Epithelial cell of proximal tubule (primary cell): ENCODE measurements at places on chromosomes 5 and 9. TPM values are rescaled to one million over a fixed set of nuclear protein-coding genes. Genes with fewer than 3 reads are reported as not detected.

DNA sequence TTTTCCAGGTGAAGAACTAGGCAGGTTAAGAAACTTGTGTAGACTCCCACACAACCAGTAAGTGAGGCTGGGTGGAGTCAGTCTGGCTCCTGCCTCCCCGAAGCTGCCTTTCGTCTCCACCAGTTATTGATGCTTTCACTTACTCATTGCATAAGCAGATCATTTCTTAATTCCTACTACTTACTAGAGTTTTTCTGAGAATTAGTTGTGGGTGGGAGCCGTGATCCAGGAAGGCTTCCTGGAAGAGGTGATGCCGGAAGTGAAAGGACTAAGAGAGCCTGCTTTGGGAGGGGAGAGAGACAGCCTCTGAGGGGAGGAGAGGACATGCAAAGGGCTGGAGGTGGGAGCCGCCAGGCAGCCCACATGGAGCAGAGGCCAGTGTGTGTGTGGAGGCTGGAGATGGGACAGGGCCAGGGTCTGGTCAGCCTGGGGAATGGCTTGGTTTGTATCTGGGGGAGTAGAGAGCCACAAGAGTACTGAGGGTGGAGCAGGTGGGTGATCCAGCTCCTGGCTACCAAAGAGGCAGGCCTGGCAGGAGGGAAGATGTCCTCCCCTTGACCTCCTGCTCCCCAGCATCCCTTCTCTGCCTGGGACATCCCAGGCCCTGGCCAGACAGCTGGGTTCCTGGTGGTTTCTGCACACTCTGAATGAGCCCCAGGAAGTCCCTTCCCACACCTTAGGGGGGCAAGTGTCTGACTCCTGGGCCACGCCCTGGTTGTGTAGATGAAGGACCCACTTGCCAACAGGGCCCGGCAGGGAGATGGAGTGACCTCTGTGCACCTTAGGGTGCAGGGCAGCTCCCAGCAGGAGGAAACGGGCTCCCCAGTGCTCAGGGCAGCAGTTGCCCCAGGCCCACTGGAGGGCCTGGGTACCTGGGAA, 12.2 kb upstream of the CARD19 start:
- no peak for DNase-seq

DNA sequence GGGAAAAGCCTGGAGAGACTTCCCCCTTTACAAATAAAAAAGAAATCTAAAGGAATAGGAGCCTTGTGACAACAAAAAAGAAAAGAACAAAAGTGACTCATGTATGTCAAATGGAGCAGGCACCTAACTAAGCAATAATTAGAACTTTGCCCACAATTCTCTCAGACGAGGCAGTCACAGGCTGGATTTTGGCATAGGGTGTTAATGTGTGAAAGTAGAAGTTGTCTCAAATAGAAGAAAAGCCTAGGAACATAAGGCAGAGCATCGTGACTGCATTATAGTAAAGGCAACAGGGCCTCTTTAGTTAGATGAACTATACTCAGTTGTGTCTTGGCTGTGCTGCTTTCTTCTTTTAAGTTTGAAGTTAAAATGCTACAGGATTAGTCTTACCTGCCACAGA, 219.9 kb upstream of the TMEM161B start:
- DNase-seq = no peak

DNA sequence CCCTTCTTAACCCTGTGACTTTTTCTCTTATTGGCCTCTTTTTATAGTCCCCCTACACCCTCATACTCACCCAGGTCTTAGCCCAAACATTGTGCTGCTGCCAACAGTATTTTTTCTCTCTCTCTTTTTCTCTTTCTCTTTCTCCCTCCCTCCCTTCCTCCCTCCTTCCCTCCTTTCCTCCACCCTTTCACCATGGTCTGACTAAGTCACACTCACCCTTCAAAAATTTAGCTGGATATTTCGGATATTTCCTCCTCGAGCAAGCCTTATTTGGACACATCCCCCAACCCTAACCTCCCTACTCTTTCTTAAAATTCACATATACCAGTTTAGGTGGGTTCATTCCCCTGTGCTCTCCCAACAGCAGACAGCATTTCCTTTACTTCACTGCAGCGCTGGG, 64.7 kb downstream of the FGF1 start:
- DNase-seq = no peak

- DNase-seq = no peak
Measured at GRCh38 chr5:74903165-74903787, 37.1 kb upstream of the FAM169A start.

DNA sequence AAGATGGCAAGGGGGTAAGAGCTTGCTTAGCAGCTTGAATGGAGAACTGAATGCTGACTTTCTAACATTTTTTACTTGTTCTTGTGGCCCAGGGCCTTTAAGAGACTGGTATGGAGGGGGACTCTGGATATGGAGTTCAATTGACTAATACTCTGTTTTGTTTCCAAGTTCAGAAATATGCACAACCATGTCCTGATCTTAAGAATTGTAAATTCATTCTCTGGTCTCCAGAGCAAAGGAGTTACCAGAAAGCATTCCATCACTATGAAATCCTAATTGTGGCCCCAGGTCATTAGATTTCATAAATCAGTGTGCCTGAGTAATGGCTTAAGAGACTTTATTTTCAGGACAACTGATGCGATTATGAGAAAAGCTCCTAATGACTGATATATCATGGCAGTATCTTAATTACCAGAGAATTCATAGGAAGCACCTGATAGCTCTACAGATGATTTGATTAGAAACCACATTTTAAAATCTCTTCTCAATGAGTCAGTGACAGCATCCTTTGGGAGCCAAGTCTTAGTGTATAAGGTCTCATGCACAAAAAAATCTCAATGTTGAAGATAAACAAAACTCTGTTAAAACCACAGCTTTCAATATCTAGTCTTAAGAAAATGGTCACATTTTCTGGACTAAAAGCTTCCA, 613.6 kb upstream of the KLF4 start:
- DNase-seq = no peak

The TPPP gene
- total RNA-seq = 0.46 and 1.0 TPM in 2 replicates

DNA sequence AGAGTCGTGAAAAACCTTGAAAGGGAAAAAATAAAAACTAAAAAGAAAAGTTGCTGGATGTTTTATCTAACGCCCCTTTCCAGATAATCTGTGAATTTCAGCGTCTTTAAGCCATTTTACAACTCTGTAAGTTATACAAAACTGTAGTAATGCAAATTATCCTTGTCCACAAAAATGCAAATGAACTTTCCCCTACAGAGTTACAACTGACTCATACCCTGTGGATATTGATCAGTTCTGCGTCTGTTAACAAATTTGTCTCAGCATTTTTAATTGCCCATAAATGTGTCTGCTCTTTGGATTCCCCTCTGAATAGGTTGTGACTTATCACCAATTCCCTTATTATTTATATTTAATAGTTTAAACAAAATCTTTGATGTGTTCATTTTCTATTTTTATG, 105.9 kb upstream of the PRLR start:
- no peak for DNase-seq

DNA sequence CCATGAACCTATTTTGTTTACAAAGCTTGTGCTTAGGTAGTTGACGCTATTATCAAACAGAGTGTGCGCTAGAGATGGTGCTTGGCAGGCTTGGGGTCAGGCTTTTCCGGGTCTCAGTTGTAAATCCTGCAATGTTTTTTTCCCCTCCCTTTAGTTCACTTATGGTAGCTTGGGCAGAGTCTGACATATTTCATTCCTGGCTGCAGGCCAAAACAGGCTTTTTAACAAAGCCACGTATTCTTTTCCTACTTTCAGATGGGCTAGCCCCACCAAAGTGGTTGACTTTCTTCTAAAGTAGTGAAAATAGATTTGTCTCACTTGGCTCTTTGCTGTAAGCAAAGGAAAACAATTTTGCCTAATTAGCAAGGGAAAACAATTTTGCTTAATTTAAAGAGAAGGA, 58.0 kb upstream of the FBN2 start:
- DNase-seq = no peak

GRCh38 chr5:112010475-112010874, 253.5 kb upstream of the NREP start:
- no peak for DNase-seq

GRCh38 chr9:100852088-100852487, 176.4 kb upstream of the PLPPR1 start:
- no peak for DNase-seq

DNA sequence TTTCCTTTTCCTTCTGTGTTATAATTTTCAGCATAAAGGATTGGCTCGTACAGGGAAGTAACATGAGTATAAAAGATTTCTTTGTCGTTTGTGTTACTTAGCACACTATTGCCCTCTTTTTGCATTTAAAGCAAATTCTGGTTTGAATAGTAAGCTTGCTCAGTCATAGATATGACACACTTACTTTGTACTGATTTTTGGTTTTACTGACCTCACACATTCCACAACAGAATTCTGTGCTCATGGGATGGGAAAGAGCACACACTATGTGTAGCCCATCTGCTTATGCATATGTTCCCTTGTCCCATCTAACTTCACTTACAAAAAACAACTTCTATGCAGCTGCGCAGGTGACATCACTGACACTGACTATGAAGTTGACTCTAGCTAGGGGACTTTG, 111.9 kb upstream of the MTAP start:
- DNase-seq = no peak

DNA sequence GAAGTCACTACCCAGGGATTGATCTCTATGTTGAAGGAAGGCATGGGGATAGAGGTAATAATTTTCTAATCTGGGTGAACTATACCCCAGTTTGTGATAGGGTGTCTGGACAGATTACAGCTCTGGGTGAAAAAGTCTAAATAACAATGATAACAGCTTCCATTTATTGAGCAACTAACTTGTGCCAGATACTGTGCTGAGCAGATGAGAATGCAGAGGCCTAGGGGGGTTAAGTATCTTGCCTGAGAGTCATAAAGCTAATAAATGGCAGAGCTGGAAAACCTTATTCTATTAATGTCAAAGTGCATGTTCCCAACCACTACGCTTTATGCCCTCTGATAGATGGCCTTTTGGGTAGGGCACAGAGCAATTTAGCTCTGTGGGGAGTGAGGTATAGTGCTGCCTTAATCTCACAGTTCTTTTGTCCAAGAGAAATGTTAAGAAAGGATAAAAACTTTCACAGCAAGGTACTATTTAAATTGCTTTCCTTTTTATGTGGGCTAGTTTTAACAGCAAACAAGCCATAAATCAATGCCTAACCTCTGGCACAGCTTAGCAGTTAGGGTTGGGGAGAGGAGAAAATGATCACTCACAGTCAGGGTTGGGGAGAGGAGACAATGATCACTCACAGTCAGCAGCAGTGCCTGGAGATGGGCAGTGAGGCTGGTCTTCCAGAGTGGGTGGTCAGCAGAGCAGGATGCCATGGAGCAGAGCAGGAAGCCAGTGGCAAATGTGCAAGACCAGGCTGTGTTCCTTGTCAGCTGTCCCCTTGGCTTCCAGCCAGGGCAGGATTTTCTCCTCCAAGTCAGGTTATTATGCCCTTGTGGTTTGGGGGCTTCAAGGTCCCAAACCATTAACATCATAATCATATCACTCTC, 187.0 kb downstream of the CARTPT start:
- no peak for DNase-seq

The C5orf52 gene
- not detected in 2 replicates for total RNA-seq

The FBP2 gene
- total RNA-seq = not detected in 2 replicates

The DOCK2 gene
- 18.4 and 30.4 TPM in 2 replicates for total RNA-seq

The SLC22A4 gene
- 0.75 and 1.6 TPM in 2 replicates for total RNA-seq

GRCh38 chr9:3200331-3200774, 325.4 kb downstream of the RFX3 start:
- no peak for DNase-seq

The HDAC3 gene
- 55.2 and 64.8 TPM in 2 replicates for total RNA-seq

The OR1L8 gene
- total RNA-seq = not detected in 2 replicates

DNA sequence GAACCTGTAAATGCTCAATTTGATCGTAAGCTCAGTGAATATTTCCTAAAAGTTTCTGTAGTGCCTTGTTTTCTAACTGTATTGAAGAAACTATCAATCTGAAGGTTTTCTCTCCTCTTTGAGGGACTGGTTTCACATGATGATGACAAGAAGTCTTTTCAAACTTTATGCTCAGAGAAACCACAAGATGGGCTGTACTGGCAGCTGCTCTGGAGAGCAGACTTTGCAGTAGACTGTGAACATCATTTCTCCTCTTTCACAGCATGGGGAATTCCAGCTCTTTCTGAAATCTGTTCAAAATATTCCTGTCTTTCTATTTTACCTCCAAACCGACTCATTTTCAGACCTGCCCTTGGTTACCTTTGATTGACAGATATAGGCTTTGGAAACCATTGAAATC, 194.4 kb downstream of the IZUMO3 start:
- no peak for DNase-seq

GRCh38 chr5:149345892-149346222, 558 bp downstream of the GRPEL2 start:
- DNase-seq = no peak

DNA sequence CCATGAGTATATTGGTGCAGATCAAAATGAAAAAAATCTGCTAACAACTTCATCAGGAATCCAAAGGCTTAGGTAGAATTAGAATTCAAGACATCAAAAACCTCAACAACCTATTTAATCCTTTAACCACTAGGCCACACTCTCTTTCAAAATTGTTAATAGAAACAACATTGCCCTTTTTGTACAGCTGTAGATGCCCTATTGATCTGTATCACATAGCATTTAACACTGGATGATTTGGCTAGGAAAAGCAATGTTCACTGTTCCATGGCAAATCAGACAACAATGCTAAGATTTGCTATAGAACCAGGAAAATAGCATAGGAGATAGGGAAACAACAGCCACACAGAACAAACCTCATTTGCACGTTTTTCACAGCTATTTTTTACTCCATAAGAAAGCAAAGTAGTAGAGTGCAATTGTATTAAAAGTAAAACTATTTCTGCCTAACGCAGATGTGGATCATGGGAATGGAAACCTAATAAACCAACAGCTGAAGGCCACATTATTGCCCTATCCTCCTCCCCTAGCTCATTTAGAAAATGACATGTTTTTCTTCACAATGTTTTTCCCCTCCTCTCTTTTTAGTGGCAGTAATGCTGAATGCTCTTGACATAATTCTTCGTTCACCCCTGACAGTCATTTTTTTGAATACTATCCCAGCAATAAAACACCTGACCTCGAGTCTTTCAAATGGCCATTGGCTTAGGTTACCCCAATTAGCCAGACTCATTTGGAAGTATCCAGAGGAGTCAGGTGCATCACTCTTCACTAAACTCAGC, 373.0 kb upstream of the CCNH start:
- DNase-seq = no peak

DNA sequence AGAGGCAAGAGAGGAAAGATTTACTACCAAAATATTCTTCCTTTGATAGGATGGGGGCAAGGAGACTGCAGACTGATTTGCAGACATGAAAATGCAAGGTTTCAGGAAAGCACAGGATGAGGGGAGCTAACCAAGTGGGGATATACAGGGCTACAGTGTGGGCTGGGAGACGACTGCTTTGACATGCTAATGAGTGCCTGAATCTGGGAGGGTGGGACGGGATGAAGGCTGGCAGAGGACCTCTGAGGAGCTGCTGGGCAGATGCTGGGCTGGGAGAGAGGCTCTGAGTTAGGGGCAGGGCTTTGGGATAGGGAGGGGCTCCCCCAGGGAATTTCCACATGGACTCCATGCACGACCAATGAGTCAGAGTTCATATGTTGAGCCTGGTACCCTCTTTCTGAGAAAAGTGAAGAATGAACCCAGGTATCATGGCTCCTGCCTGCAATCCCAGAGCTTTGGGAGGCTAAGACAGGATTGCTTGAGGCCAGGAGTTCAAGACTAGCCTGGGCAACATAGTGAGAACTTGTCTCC, 4.9 kb upstream of the CPLX2 start:
- no peak for DNase-seq

- DNase-seq = no peak
Measured at GRCh38 chr5:2687746-2688145, 63.7 kb downstream of the IRX2 start.

The SURF4 gene
- 125 and 252 TPM in 2 replicates for total RNA-seq
